NCI-H345 (cell line): ENCODE measurements at places on chromosomes 16 and 17.

DNA sequence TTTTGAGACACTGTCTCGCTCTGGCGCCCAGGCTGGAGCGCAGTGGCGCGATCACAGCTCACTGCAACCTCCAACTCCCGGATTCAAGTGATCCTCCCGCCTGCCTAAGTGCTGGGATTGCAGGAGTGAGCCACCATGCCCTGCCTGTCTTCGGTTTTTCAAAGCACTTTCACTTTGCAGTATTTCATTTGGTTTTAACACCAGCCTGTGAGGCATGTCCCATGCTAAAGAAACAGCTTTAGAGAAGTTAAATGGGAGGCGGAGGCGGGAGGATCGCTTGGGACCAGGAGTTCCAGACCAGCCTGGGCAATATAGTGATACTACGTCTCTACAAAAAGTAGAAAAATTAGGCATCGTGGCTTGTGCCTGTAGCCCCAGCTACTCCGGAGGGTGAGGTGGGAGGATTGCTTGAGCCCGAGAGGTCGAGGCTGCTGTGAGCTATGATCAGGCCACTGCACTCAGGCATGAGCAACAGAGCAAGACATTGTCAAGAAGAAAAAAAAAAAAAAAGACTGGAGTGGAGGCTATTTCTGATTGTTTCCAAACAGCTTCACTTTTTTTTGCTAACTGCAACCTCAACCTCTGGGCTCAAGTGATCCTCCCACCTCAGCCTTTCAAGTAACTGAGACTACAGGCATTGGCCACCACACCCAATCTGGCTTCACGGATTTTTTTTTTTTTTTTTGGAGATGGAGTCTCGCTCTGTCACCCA, 1.3 kb downstream of the METTL23 start:
- DNase-seq = no peak

- no peak for DNase-seq
Observed at GRCh38 chr16:21654881-21655280, 2.5 kb upstream of the IGSF6 start.

DNA sequence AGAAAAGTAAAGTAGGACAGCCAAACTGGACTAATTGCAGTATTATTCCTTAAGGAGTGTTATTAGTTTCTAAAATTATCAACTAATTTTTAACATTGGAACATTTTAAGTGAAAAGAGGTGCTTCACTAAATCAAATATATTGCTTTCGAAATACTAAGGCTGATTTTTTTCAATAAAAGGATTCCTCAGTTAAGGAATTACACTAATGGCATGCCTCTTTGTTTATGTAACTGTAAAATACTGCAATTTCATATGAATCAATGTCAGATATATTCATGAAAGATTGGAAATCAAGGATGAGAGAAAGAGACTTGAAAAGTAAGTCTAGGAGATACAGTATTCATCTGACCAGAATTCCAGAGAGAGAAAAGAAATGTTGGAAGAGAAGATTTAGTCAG, 129.8 kb downstream of the TANC2 start:
- no peak for DNase-seq

DNA sequence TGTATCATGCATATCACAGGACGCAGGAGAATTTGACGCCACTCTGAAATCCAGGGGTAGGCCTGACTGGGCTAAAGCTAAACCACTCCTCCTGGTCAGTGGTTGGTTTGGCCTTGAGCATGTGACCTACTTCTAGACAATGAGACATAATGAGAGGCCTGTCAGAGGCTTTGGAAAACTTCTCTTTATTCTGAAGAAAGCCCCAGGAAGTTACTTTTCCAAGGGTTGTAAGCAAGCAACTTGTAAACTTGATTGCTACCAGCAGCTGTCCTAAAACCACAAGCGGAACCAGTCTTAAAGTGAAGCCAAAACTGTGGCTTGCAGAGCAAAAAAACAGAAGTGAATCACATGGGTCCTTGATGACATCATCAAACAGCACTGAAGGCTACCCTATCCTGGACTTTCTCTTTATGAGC, 138.2 kb upstream of the COX10 start:
- no peak for DNase-seq
